ENCODE measurements at places on chromosomes 4 and X.

- DNase-seq = no peak
These were observed 6.1 kb upstream of the CYSLTR1 start for GRCh38 chrX:78333521-78333920.

DNA sequence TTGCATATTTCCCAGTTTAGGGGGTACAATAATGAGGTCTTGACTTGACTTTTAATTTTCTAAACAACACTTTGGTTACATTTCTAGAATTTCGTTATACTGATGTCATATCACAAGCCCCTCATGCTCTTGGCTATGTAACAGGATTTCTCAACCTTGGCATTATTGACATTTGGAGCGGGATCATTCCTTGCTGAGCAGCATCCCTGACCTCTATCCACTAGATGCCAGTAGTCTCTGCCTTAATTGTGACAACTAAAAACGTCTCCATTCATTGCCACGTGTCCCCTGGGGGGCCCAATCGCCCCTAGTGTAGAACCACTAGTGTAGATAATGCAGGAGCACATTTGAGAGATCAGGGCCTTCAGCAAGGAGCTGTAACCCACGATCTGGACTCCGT, 234.2 kb upstream of the MID1 start:
- DNase-seq = no peak

DNA sequence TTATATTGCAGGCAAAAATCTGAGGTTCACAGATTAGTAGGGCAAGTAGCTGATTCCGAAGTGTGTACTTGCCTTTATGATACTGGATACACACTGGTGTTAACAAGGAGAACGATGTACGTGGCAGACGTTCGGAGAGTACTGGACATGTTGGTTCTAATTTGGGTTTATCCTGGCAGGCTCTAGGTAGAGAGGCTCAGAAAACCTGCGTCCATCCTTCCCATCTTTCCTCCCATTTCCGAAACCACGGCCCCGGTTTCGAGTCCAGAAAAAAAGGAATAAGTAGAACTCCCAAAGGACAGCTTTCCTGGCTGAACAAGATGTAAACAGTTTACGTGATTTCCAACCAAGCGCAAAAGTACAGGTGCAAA, 351 bp upstream of the SLC30A9 start:
- DNase-seq = no peak

DNA sequence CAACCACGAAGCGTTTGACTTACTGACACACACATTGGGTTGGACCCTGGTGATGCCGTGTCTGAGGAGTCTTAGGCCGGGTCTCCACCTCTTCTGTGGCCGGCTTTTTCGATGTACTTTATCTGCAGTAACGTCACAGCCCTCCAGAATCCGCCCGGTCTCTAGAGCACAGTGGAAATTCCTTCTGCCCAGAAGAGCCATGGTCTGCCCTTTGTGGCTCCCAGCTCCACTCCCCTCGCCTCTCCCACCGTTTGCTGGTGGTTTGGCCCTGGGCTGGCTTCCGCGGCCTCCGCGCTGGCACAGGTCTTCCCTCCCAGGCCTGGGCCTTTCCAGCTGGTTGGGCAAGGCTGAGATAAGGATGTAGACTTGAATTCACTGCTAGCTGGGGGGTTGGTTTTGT, 4.3 kb downstream of the MAEA start:
- no peak for DNase-seq

DNA sequence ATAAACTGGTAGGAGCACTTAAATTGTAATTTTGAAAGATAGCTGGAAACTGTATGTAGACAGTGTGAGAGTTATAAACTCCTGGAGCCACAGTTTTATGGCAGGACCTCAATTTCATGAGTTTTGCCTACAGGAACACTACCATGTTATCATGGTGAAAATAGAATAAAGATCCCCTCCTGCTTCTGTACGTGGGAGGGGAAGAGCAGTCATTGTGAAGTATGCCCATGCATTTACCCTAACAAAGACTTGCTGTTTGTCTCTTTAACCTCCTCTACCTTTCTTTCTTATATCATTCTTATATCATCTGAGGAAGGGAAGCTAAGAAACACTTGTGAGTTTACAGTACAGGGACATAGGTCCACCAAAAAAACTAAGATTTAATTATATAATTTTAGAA, 327.0 kb downstream of the PCDH10 start:
- no peak for DNase-seq

GRCh38 chr4:143404555-143404954, 67.9 kb downstream of the GAB1 start:
- DNase-seq = no peak

- DNase-seq = peak; percentile 55
These were observed 551.4 kb downstream of the IQCM start for GRCh38 chr4:149264093-149264733.

GRCh38 chr4:84799318-84799717, 167.2 kb downstream of the WDFY3 start:
- DNase-seq = no peak

DNA sequence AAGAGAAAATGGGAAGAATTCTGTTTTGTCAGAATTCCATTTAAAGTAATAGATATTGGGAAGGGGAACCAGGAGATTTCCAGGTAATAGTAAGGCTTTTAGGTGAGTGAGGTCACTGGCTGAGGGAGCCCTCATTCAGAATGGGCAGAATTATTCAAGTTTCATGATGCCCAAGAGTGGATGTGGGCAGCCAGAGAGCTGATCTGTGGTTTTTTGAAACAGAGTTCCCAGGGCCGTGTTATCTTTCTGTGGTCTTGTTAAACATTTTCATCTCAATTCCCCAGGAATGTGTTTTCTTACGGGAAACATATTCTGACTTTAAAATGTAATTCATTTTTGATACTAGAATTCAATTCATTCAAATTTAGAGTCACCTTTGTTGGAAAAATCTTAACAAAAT, 182.0 kb upstream of the AADAT start:
- no peak for DNase-seq

DNA sequence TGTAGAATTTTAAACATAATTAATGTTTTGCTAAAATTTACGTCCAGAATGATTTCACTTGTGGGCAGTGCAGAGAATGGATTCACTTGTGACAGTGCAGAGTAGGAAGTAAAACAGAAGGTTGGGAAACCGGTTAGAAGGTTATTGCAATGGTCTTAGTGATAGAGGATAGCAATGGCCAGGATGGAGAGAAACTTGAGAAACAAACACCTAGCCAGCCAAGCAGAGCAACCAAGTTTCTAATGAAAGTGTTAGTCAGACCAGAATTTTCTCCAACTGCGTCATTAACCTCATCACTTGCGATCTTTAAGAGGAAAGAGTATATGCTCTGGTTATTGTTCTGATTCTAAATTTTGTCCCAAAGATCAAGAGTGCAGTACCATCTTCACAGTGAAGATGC, 50.0 kb upstream of the TBC1D9 start:
- DNase-seq = no peak

- DNase-seq = peak; percentile 58
These were observed 807 bp downstream of the SEL1L3 start for GRCh38 chr4:25861951-25862410.

DNA sequence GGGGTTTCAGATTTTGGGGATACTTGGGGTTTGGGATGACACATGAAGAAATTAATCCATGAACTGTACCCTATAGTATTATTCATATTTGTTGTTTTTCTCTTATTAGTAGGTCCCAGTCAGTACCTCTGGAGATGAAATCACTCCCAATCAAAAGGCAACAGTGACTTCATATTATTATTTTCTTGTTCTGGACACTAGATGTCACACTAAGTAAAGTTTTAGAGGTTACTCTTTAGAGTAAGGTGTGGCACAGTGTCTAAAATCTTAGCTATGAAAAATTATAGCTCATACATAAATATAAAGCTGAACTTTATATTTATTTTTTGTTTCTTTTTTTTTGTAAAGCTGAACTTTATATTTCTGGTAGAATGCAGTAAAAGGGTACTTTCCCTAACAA, 35.1 kb downstream of the FAM114A1 start:
- peak; percentile 25 for DNase-seq

DNA sequence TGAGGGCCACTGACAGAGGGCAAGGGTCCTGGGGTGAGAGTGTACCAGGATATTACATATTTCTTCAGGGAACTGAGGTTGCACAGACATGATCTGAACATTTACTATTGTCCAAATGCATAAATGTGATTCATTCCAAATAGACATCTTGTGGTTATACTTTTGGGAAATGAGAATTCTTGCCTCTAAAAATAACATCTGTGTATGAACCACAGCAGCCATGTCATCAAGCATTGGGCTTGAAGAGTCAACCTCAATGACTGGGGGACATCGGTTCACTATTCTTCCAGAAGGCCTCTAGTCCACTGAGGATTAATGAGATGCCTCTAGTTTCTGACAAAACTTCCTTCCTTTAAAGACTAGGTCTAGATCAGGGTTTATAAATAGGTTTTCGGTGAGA, 193.1 kb upstream of the GPC4 start:
- DNase-seq = peak; percentile 47

DNA sequence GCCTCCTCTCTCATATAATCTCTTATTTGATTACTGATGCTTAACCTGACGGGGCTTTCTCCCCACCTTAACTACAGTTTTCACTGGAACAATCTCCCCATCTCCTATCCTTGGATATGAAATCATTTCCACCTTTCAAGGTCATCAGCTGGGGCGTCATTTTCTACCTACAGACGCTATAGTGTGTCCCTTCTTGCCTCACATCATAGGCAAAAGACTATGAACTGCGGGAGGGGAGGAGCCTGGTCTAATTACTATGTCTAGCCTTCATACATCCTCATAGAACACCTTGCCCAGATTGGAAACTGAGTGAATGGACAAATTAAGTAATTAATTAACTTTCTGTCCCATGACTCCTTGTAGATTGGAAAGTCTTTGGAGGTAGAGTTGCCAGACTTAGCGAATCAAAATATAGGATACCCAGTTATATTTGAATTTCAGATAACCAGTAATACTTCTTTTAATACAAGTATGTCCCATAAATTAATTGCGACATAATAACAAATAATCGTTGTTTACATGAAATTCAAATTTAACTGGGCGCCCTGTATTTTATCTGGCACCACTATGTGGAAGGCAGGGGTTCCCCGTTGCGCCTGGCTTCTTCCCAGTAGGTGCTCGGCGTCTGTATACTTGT, 752 bp upstream of the ATP6AP2 start:
- DNase-seq = no peak

GRCh38 chr4:155666344-155667221, at the start of gene GUCY1A1:
Gene GUCY1A1, plus strand, starts transcription at chr4:155666848. Its CDS starts 30,020 bp downstream, at chr4:155696868.
- peak; percentile 12 for DNase-seq

DNA sequence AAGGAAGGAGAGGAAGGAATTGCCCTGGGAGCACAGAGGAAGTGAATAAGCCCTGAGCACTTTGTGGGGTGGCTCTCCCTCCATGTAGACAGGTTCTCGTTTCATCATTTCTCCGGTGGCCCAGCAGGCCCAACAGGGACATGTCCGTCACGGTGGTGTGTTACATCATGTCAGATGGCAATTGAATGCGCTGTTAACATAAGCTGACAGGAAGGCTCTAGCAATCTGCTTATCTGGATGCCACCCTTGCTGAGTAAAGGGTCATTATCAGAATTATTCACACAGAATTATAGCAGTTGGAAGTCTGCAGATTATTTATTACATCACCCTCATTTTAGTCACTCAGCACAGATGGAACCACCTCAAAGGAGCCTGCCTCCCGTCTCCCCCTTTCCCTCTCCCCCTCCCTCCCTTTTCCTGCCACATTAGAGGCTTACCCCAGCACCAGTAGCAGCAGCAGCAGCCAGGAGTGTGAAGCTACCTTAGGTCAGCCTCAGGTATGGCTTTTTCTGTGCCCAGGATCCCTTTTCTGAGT, 124.3 kb upstream of the TRIM2 start:
- DNase-seq = no peak

DNA sequence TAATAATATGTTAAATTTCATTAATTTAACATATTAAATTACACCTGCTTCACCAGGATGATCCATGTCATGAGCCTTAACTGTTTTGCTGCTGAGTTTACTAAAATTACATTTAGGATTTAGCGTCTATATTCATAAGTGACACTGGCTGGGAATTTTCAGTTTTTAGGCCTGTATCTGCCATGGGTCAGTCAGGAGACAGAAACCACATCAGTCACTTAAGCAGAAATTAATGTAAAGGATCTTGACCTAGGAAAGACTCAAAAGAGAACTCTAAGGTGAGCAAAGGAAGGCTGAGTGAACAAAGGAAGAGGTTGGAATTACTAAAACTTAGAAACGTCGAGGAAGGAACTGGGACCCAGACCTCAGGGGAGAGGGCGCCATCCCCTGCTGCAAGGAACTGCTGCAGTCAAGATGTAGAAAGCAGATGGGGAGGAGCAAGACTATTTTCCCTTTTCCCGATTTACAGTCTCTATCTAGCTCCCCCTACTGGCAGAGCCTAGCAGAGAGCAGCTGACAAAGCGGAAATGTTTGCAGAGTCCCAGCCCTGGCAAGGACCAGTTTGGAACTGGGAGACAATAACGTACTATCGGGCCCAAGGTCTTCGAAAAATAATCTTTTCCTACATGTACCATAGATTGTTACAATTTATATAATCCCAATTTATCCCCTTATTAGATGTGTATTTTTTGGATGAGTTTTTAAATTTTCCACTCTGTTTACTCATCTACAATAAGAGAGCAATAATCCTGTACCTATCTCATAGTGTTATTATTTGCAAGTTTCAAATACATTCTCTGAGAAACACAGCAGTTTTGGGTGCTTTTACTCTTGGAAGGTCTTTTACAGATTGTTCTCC, 22.6 kb upstream of the RBBP7 start:
- DNase-seq = peak; percentile 71

GRCh38 chr4:106414366-106414765, 45.8 kb upstream of the GIMD1 start:
- DNase-seq = no peak

- DNase-seq = peak; percentile 11
These were observed 103.8 kb downstream of the LUZP4 start for GRCh38 chrX:115393271-115393670.

DNA sequence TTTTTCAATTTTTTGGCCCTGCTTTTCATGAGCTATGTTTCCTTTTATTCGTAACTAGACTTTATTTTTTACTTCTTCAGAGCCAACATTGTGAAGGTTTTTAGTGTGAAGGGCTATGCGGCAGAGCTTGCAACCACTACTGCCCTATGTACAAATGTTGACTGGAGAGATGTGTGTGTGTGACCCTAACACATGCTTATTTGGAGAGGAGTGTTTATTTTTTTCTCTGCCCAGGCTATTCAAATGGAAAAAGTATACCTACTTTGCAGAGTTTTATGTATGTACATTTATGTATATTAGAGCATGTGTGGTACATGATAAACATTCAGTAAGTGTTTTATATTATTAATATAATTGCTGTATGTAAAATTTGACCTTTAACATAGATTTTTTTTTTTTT, 86.5 kb downstream of the WWC2 start:
- no peak for DNase-seq

GRCh38 chr4:48133669-48134068, 381 bp downstream of the TXK start:
- DNase-seq = no peak

DNA sequence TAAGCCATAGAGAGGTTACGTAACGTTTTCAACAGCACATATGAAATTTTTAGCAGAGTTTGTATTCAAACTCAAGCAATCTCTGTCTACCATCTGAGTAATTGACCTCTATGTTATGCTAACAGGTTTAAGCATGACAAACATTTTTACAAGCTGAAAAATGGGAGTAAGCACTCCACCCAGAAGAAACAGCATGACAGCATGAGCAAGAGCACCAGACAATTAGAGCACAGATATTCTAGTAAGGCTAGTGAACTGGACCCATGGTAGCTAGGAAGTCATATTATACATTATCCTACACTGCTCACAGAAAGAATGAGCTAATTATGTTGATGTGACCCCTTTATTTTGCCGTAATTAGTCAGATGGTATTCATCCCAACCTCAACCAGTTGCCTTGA, 200.5 kb downstream of the PABPC4L start:
- no peak for DNase-seq

Measured in AG20443 (cell line).